GM03348 (cell line): ENCODE measurements at places on chromosomes 6 and 20.
A peak's percentile ranks its signal among the peaks of the same experiment; 100 is the strongest.

GRCh38 chr6:98925831-98926230 is 21.9 kb downstream of the FBXL4 start:
- DNase-seq: no peak

DNA sequence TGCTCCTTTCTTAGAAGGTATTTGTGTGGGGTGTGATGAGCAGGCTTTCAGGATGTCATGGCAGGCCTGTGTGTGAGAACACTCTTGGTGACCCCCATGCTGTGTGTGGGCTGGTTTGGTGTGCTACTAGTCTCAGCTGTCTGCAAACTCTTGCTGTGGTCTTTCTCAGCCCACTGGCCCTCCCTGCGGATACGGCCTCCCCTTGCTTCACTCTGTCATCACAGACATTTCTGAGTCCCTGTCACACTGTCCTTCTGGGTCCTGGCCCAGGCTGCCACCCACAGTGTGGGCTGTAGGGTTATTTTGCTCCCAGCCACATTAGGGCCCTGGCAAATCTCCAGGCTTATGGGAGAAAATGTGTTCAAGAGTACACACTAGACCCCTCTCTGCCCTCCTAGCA is 39.0 kb upstream of the ARMC2 start:
- no peak for DNase-seq

- DNase-seq: no peak
Measured at GRCh38 chr20:4111440-4112411, 96.4 kb upstream of the RNF24 start.

DNA sequence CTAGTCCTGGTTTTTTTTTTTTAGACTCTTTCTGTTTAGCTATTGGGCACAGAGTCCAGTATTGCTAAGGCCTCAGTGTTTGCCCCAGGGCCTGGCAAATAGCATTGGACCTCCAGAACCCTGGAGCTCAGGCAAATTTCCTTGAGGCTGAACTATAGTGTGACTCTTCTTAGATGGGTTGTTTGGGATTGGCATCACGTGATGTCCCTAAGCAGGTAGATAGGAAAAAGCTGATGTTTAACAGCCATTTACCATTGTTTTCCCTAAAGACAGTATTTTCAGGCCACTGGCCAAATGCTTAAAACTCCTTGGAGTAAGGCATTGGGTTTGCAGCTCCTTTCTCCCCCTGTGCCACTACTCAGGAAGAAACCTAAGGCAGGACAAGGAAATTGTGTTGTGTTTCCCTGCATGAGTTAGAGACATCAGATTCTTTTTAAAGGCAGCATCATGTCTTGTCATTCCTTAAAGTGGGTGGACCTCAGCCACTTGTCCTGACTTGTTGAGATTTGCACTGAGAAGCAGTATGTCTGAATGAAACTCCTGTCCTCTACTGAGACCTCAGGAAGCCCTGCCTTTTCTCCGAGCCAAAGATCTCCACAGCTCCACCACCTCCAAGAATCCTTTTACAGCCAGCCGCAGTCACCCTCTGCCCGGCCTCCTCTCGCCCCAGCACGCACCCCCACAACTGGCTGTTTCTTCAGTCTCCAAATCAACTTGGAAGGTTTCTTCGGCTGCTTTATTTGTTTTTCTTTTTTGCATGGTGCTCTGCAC is 46.2 kb upstream of the RNF144B start:
- DNase-seq: no peak

DNA sequence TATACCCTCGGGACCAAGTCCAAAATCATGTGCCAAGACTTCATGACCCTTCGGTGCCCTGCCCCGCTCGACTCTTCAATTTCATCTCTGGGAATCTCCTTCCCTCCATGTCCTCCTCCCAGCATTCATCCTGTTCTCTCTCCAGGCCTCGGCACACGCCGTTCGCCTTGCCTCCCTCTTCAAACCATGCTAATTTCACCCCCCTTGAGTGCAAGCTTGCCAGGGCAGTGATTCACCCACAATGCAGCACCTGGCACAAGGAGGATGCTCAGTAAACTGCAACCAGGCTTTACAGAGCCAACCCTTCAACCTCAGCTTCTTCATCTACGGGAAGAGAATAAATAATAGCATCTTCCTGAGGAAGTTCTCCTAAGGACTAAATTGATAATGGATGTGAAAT is 4.1 kb downstream of the KCNS1 start:
- no peak for DNase-seq

- peak; percentile 22 for DNase-seq
Measured at GRCh38 chr6:12009876-12010634, 2.1 kb upstream of the HIVEP1 start.

GRCh38 chr6:74733830-74734620 is 471.8 kb downstream of the COL12A1 start:
- no peak for DNase-seq

DNA sequence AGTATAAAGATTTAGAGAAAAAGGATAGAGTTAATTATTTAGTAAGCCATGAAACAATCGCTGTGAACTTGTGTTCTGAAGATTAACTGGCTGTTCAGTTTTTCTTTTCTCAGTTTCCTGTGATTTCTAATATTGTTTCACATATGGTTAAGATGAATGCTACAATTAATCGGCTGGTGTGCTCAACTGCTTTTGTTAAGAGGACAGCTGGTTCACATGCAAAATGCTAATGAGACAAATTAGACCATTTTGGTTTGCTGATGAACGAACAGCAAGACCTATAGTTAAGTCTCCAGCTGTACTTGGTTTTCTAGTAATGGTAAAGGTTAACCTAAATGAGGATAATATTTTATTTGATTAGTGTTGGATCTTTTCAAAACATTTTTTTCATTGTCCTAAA is 10.8 kb upstream of the NHSL1 start:
- DNase-seq: no peak

DNA sequence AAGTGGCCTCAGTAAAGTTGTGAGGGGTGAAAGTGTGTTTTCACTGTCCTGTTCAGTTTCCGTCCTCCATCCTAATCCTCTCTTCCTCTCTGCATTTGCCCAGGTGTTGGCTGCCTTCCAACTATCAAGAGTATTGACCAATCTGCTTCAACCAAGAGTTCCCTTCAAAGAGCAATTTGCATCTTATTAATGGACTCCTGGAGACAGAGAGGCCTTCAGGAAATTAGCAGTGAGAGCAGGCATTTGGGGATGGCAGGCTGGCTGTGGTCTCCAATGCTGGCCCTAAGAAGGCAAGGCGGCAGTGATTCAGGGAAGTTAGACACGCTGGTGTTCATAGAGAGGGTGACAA is 77.2 kb downstream of the GPR6 start:
- DNase-seq: no peak

GRCh38 chr6:125509477-125509876 is 207.7 kb upstream of the HDDC2 start:
- no peak for DNase-seq

GRCh38 chr6:77073410-77073760 is 389.9 kb downstream of the HTR1B start:
- DNase-seq: no peak

GRCh38 chr20:51654060-51654459 is 111.5 kb upstream of the NFATC2 start:
- no peak for DNase-seq

DNA sequence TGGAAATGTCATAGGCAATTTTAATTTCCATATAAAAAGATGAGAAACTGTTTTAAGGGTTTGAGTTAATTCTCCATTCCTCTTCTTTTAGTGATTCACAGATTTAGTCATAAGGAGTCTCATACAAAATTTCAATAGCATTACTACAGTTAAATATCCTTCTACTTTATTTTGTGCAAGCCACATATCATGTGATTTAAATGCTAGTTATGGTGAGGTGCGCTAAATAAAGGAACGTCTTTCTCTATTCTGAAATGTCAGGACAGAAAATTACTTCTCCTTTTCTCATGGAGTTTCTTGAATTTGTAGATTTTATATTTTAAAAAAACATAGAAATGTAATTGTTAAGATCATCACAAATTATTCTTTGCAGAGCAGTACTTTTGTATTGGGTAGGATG is 50.0 kb upstream of the SUPT3H start:
- no peak for DNase-seq

DNA sequence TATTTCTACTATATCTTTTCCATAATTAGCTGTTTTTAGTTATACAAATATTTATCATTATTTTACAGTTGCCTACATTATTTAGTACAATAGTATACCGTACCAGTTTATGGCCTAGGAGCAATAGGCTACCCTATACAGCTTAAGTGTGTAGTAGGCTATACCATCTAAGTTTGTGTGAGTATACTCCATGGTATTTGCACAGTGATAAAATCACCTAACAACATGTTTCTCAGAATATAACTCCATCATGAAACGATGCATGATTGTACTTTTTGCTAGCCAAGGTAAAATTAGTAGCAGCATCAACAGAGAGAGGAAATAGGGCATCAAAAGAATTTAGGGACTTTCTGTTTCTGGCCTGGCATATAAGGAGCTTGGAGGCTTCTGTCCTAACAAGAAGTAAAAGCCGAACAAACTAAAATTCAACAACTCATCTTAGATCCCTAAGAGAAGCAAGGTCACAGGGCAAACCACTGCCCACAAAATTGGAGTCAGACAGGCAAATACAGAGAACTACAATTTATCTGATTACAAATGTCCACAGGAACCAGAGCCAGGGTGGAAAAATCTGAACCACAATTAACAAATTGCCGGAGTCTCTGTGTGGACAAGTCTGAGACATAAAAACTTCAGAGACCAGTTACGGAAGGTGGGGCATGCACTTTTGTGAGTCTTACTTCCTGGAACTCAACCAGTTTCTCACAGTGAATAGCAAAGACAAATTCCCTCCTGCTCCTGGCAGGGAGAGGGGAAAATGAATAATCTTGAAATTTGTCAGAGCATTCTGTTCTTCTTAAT is 671.4 kb downstream of the RFPL4B start:
- peak; percentile 52 for DNase-seq

DNA sequence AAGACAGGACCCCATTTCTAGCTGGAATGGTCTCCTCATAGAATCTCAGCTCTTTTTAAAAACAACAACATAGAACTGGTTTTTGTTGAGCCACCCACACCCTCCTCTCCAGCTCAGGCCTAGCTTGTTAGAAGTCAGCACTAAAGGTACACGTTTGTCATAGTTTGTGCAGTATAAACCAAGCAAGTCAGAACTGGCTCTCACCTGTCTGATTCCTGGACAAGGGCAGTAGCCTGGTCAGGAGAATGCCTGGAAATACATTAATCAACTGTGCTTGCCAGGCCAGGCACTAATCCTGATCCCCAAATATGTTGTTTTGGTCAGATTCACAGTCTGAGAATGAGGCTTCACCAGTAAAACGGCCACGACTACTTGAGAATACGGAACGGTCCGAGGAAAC is 296.7 kb downstream of the ZFAND3 start:
- no peak for DNase-seq

DNA sequence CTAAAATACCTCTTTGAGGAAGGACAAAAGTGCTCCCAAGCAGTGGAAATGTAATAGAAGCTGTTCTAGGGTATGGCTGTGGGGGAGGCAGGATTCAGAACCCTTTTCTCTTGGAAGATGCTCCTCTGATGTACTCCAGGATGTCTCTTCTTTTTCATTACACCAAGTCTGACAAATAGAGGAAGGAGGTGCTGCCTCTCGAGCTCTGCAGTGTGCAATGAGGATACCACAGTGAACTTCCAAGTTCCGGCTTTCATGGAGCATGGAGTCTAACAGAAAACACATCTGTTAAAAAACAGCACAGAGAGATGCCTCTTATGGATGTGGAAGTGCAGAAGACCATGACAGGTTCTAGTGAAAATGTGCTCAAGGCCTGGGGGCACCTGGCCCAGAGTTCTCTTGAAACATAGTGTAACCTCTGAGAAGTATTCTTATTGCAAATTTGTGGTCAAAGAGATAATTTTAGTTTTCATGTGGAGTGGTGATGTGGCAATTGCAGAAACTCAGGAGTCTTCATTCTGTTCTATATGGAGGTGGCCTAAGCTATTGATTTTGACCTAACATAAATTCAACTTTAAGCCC is 362.0 kb upstream of the CITED2 start:
- no peak for DNase-seq

DNA sequence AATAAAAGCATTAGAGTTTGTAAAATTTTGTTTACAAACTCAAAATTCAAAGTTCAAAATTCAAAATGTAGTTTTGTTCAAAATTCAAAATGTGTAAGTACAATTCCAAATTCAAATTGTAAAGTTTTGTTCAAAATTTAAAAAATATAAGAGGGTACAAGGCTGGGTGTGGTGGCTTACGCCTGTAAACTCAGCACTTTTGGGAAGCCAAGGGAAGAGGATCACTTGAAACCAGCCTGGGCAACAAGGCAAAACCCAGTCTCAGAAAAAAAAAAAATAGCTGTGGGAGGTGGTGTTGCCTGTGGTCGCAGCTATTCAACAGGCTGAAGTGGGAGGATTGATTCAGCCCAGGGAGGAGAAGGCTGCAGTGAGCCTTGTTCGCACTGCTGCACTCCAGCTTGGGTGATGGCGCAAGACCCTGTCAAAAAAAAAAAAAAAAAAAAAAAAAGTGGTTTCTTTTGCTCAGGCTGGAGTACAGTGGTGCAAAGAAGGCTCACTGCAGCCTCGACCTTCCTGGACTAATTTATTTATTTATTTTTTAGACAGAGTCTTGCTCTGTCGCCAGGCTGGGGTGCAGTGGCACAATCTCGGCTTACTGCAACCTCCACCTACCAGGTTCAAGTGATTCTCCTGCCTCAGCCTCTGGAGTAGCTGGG is 5.4 kb upstream of the ZBTB12 start:
- DNase-seq: peak; percentile 56

DNA sequence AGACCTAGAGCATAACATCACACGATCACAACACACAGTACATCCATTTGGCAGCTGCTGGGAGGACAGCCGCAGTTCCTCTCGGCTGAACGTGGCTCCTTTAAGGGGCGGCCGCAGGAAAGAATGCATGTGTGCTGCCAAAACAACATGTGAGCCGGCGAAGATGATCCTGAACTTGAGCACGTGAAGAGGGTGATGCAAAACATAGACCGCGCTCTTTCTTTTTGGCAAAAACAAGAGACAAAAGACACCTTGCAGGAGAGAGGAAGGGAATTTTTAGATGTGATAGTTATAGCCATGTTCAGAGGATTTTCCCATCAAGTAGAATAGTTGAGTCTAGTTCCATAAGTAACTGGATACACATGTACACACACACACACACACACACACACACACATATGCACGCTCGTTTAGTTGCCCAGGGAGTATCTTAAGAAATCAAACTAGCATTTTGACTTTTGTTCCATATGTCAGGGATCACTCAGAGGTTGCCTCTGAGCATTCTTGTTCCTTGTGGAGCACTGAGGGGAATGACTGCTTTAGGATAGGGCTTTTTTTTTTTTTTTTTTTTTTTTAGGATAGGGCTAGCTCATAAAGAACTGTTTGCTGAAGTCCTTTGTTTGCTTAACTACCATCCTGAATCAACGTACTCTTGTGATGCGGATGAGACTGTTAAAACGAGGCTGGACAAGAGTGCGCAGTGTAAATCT is 21.7 kb upstream of the RANBP9 start:
- DNase-seq: peak; percentile 89

- peak; percentile 8 for DNase-seq
Measured at GRCh38 chr6:85865420-85866369, 223.0 kb upstream of the SYNCRIP start.

- no peak for DNase-seq
Measured at GRCh38 chr6:170080828-170081371, 210.0 kb downstream of the DLL1 start.

- no peak for DNase-seq
Measured at GRCh38 chr6:6586671-6587526, 1.6 kb upstream of the LY86 start.
